ENCODE measurements at places on chromosomes 16 and 17.
A peak's percentile ranks its signal among the peaks of the same experiment; 100 is the strongest.

- no peak for DNase-seq
Observed at GRCh38 chr16:71443714-71444113, 1.9 kb upstream of the TLE7 start.

DNA sequence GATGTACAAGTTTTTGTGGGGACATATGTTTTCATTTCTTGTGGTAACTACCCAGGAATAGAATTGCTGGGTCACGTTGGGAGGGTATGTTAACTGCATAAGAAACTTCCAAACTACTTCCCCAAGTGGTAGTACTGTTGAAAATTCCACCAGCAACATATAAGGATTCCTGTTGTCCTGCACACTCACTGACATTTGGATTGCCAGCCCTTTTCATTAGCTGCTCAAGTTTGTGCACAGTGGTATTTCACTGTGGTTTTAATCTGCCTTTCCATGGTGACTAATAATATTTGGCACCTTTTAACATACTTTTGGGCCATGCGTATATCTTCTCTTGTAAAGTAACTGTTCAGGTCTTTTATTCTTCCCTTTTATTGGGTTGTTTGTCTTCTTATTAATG lies 103.3 kb downstream of the GNAO1 start:
- DNase-seq, result peak; percentile 65

DNA sequence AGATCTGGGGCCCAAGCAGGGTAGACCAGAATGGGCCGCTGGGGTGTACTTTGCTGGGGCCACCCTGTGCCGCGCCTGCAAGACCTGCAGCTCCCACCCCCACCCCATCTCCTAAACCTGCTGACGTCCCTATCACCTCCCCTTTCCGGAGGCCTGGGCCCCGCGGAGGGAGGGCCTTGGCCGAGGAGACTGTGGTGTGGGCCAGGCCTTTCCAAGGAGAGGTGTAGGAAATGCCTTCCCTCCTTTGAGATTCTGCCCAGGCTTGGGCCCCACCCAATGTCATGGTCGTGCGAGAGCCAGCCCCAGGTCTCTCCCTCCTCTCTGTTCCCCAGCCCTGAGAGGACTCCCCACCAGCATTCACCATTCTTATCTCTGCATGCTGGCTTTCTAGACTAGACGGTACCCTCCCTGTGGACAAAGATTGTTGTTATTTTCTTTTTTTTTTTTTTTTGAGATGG lies 3.9 kb upstream of the WFIKKN2 start:
- DNase-seq, result no peak

DNA sequence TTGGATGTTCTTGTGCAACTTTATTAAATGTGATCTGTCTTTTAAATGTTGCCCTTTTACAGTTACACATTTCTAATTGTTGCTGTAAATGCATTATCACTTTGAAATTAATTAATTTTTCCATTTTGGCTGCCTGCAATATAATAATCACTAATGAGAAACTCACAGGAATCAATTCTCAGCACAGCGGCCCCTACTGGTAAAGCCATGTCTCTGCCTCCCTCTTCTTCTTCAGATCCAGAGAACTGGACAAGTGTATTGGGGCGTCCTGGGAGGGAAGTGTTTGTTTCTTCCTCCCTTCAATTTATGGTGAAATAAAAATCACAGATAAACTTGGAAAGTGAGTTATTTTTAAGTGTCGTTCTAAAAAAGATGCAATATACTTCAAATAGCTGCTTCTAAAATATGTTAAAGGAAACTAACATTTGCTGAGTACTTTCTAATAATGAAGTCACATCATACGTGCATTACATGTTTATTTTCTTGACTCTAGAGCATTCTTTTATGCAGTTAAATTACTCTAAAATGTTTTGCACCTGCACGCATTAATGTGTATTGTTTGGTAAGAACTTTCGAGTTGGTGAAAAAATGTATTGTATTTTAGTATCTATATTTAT lies 338.0 kb downstream of the WWOX start:
- DNase-seq, result peak; percentile 28

- DNase-seq, result no peak
Observed at GRCh38 chr17:4189280-4189679, 46.3 kb downstream of the CYB5D2 start.

DNA sequence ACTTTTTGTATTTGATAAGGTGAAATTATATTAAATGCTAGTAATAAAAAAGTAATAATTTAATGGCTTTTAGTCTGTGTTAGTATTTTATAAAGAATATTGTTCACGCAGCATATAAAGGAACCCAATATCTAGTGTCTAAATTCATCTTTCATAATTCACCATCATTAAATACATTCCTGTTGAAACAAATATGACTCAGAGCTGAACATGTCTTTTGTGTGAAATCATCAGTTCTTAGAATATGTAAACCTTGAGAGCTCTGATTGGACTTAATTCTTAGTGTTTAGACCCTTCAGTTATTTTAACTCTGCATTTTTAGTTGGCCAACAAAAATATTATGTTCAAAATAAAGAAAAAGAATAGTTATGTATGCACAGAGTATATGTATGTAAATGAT lies 71.8 kb downstream of the ABHD15 start:
- peak; percentile 20 for DNase-seq

GRCh38 chr16:22347100-22347820 lies 27.2 kb downstream of the CDR2 start:
- no peak for DNase-seq

GRCh38 chr17:14525551-14526455 lies 224.9 kb downstream of the HS3ST3B1 start:
- no peak for DNase-seq

- no peak for DNase-seq
Observed at GRCh38 chr17:81460856-81461460, 51.6 kb downstream of the ACTG1 start.

DNA sequence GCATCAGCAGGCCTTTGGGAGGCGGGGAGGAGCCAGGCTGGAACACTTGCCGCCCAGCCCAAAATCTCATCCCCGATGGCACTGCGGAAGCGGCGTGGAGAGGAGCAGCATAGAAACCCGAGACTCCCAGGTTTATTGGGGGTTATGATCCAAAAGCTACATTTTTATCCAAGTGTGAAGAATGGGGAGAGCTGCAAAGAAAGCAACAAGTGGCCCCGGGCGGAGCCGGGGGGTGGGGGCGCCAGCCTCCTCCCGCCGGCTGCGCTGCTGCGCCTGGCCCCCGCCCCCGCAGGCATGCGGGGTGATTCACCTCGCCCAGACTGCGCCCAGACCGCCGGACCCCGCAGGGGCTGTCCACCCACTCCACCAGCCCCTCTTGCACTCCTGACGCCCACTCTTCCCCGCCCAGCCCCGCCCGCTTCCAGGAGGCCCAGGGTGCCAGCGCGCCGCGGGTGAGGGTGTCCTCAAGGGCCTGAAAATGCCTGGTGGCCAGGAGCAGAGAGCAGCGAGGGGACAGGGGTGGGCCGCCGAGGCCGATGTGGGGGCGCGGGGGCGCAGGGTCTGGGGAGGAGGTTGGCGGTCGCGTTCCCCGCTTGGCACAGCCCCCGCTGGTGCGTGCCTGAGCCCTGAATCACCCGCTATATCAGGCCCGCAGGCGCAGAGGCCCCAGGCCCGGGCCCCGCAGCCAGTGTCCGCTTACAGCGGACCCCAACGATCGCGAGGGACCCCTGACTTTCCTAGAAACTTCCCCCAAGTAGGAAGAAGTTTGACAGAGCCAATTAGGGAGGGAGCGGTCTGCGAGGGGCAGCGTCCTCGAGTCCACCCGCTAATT lies 1.3 kb downstream of the CAVIN1 start:
- peak; percentile 68 for DNase-seq

DNA sequence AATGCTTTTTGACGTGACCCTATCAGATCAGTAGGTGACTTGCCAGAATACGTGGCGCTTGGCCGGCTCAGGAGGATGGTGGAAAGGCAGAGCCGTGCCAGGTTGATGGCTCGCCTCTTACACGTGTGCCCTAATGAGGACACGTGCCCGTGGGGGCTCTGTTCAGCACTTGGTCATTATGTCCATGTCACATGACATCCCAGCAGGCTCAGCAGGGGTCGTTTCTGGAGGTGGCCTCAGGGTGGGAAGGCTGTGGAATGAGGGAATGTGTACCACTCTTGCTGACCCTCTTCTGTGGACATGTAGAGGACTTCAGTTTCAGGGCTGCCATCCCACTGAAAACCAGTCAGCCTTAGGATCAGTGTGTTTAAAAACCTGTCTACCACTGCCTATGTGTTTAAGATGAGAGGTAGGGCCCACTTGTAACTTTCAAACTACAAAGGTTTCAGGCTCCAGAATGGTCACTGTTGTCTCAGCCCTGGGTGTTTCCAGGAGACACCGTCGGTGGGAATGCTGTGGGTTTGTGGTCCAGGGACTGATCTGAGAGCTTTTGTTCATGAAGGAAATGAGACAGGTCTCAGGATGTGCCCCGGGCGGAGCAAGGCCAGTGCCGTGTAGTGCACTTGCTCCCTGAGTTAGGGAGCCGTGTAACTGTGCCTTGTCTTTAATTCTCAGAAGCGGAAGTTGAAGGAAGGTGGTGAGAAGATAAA lies 12.1 kb downstream of the UBN1 start:
- peak; percentile 35 for DNase-seq

- no peak for DNase-seq
Observed at GRCh38 chr17:74883241-74883745, 10.1 kb downstream of the FADS6 start.

- DNase-seq, result no peak
Observed at GRCh38 chr17:64087252-64088005, 42.5 kb downstream of the ERN1 start.

DNA sequence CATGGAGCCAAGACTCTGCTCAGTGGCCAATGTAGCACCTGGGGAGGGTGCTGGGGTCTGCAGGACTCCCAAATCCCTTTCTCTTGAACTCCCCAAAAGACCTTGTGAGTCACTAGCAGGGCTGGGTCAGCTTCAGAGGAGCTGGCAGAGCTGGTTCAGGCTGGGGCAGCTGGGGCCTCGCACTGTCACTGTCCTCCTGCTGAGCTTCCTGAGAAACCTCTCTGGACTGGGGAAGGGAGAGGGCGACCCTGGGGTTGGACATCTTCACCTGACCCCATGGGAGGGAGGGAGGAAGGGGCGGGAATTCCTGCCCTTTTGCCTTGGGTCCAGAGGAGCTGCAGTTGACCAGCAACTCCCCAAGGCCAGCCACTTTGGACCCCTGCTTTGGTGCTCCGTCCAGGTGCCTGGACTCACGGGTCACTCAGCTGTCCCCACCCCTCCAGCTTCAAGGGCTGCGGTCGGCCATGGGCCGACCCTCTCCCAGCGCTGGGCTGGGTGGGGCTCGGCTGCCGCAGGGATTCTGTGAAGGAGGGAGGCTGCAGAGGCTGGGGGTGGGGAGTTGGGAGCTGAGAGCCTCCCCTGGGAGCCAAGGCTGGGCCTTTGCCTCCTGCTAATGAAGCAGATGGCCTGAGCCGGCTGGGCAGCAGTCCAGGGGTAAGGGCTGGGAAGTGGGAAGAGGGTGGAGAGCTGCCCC lies 9.2 kb downstream of the FMNL1 start:
- no peak for DNase-seq

DNA sequence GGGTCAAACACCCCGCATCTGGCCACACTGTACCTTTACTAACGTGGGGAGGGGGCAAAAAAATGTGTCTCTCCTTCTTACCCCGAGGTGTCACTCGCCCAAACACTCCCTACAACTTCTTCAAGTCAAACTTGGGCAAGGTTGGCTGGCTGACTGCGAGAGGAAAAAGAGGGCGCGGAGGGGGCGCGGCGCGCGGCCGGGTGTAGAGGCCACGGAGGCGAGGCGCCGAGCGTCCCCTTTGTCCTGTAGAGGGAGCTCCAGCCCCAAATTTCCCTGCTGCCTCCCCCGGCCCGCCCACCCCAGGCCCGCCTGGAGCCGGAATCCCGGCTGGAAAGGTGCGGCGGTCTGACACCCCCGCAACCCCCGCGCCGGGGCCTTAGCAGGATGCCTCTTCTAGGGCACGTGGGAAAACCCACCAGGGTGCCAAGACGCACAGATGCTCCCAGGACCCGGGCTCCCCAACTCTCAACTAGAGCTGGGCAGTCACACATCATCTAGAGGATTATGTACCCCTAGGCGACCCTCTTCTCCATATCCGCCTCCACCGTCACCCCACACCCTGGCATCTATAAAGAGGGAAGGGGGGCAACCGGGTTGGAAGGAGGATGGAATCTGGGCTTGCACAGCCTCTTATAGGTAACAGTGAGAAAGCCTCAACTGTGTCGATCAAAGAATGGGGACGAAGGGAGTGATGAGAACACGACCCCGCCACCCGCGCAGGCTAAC lies 4.2 kb downstream of the IRX3 start:
- peak; percentile 45 for DNase-seq

- DNase-seq, result no peak
Observed at GRCh38 chr17:75754378-75755204, 10.4 kb downstream of the GALK1 start.

GRCh38 chr16:19437280-19437679 lies 19.6 kb downstream of the TMC5 start:
- DNase-seq, result no peak

DNA sequence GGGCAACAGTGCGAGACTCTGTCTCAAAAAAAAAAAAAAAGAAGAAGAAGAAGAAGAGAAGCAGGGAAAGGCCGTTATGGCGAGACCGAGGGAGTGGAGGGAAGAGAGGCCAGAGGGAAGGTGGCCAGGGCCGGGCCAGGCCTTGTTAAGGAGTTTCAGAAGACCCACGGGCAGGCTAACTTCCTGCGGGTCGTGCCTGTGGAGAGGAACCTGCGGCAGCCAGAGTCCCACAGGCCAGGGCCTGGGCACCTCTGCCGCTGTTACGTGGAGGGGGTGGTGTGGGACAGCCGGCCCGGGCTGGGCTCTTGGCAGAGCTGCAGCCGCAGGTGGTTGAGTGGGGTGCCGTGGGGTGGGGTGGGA lies 5.4 kb downstream of the WDR81 start:
- no peak for DNase-seq

DNA sequence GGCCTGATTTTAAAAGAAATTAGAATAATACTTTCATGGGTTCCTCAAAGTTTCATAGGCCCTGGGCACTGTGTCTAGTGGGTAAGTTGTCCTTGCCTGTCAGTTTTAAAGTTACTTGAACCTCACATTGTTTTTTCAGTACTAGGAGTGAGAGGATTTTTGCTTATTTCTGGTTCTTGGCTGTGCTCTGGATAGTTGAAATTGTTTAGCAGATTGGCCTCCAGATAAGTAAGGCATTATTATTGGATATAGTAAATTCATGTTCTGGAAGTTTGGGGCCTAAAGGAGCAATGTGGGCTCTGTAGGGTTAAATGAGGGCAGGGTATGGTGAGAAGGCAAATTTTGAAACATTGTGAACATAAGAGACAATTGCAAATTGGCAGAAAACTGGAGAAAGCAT lies 78.5 kb downstream of the WNT3 start:
- no peak for DNase-seq

DNA sequence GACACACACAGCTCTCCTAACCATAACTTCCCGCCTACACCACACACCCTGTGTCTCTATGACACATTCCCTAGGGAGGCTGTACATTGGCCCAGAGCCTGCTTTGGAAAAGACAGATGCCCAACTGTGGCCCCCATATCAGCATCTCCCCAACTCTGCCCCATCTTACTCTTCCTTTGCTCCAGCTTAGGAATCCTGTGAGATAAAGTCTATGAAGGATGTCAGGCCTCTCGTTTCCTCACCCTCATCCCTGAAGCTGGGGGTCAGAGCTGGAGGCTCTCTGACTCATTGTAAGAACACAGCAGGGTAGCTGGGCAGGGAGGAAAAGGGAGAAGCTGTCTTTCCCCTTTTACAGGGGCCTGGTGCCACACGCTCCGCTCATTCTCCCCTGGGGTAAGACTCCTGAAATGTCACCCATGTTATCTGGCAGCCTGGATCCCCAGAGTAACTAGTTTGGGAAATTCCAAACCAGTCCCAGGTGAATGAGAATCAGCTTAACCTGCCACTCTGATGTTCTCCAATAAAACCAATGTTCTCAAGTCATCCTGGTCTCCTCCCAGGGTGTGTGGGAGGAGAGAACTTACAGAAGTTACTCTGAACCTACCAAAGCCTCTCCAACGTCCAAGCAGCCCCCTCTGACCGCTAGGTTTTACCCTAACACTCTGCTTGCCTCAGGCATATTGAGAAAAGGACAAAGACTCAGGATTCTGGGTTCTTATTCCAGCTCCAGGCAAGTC lies 2.8 kb downstream of the RAPGEFL1 start:
- DNase-seq, result peak; percentile 30

Data from kidney tubule cell (primary cell).